Muscle of leg (tissue), 16 donors: ENCODE measurements at places on chromosomes 1 and 21. TPM values are rescaled to one million over a fixed set of nuclear protein-coding genes. Genes with fewer than 3 reads are reported as not detected.

GRCh38 chr1:10308001-10308400, 90.9 kb upstream of the PGD start:
- H3K36me3 ChIP-seq, result peaks cover 31% of the 10 kb centered on the region
- peaks cover 3% of the 10 kb centered on the region for H3K4me1 ChIP-seq
- no peaks in the 10 kb centered on the region for H3K27me3 ChIP-seq
- no peak for DNase-seq

DNA sequence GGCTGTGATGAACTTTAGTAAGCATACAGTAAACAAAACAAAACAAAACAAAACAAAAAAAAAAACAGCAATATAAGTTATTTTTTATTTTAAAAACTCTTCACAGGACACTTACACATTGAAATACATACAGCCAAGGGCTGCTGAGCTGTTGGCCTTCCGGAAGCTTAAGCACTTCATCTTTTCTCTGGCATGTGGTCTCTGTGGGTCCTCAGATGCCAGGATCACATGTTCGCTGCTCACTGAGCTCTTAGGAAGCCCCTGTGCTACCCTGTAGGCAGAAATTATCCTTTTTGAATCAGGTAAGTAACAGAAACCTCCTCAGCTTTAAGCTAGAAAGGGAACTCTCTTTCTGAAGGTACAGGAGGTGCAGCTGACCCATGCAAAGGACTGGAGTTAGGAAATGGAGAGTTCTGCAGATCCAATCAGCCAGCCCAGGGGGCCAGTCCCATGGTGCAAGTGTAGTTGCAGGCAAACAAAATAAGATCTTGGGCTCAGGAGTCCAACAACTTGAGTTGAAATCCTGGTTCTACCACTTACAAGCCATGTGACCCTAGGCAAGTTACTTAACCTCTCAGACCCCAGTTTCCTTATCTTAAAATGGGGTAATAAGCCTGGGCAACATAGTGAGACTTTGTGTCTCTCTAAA, 22.4 kb upstream of the MED18 start:
- peaks cover under 1% of the 10 kb centered on the region for H3K27me3 ChIP-seq
- H3K4me1 ChIP-seq, result no peaks in the 10 kb centered on the region
- H3K4me3 ChIP-seq, result no peak overlapping the region
- no peaks in the 10 kb centered on the region for H3K36me3 ChIP-seq
- no peak for DNase-seq

- peak; percentile 71 for DNase-seq
- no peaks in the 10 kb centered on the region for H3K4me1 ChIP-seq
- H3K4me3 ChIP-seq, result no peak overlapping the region
- no peak overlapping the region for H3K27ac ChIP-seq
- H3K36me3 ChIP-seq, result peaks cover 19% of the 10 kb centered on the region
- no peaks in the 10 kb centered on the region for H3K27me3 ChIP-seq
These were observed 19.7 kb downstream of the ACBD6 start for GRCh38 chr1:180482425-180483275.

- no peak overlapping the region for H3K27ac ChIP-seq
- H3K4me3 ChIP-seq, result no peak overlapping the region
- no peaks in the 10 kb centered on the region for H3K36me3 ChIP-seq
- H3K4me1 ChIP-seq, result peaks cover 19% of the 10 kb centered on the region
These were observed 8.9 kb upstream of the VWA5B1 start for GRCh38 chr1:20281801-20282200.

DNA sequence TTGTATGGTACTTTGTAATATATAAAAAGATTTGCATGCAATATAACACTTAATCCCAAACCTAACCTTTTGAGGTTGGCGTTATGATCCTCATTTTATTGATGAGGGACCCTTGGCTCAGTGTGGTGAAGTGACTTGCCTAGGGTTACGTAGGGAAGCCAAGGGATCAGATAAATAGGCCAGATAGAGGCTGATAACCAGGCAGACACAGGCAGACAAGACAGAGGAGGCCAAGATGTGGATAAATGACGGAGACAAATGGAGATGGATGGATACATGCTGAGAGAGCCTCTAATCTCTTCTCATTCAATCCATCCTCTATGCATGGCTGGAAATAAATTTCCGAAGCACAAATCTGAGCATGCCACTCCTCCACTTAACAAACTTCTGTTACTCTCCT, 136.9 kb upstream of the SPATA6 start:
- H3K36me3 ChIP-seq, result no peaks in the 10 kb centered on the region
- H3K27me3 ChIP-seq, result no peaks in the 10 kb centered on the region
- no peak overlapping the region for H3K4me3 ChIP-seq
- peaks cover 6% of the 10 kb centered on the region for H3K4me1 ChIP-seq
- no peak overlapping the region for H3K27ac ChIP-seq

The KLHDC9 gene
- total RNA-seq, result 1.0 TPM
